ENCODE measurements at places on chromosomes 13 and 19.

DNA sequence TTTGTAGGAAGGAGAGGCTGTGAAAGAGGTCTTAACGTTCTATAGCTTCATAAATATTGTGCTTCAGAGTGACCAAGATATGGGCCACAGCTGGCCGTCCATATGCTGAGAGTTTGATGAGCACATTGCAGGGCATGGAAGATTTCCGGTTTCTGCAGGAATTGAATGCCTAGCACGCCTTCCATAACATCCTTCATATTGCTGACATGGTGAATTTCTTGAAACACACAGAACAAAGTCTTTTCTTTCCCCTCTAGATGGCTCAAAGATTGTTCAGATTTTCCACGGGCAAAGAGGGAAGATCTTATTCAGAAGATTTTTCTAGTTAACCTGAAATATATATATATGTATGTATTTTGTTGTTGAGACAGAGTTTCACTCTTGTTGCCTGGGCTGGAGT is 42.4 kb downstream of the ADGRE2 start:
- no peak for DNase-seq

DNA sequence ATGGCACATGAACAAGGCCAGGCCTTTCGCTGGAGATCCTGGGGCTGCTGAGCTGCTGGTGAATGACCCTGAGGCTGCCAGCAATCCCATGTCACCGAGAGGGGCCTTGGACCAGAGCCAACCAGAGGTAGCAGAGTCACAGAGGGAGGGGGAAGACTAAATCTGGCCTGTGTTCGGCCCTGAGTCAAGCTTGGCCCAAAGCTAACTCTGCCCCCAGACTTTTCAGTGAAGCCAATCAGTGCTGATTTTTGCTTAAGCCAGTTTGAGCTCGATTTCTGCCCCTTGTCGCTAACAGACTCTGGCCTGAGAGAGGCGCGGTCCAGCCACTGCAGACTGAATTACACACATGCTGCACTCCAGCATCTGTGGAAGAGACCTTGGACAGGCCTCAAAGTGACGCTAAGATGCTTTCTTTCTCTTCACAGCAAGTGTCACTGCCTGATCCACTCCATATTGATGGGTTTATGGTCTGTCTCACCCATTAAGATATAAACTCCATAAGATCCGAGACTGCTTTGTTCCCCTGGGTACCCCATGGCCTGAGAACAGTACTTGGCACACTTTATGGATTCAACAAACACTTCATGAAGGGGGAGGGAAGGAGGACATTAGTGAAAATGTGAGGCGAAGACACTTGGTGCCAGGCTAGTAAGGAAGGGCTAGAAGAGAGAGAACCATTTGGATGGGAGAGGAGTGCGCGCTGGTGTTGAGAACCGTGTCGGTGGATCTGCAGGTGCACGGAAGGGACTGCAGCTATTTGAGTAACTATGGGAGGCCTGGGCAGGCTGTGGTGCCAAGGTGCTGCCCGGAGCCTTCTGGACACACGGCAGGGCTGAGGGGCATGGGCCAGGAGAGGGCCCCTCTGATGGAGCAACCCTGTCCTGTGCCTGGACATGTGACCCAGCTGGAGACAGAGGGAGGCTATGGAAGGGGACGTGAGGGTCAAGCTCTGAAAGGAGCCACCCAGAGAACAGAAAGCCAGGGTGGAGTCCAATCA is 17.6 kb downstream of the RANBP3 start:
- DNase-seq: no peak

DNA sequence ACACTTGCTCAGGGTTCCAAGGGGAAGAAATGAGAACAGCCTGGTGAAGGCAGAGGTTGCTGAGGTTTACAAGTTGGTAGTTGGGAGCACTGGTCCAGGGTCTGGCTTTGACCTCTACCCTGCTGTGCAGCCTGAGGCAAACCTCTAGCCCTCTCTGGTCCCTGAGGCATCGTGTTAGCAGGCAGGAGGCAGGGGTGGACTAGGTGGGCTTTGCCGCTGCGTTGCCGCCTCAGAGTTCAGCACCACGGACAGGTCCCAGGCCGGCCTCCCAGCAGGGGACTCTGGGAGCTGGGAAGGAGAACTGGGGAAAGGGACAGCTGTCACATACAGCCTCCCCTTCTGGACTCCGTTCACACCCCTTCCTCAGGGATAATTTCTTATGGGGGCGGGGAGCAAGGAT is 3.1 kb downstream of the NCAN start:
- no peak for DNase-seq

DNA sequence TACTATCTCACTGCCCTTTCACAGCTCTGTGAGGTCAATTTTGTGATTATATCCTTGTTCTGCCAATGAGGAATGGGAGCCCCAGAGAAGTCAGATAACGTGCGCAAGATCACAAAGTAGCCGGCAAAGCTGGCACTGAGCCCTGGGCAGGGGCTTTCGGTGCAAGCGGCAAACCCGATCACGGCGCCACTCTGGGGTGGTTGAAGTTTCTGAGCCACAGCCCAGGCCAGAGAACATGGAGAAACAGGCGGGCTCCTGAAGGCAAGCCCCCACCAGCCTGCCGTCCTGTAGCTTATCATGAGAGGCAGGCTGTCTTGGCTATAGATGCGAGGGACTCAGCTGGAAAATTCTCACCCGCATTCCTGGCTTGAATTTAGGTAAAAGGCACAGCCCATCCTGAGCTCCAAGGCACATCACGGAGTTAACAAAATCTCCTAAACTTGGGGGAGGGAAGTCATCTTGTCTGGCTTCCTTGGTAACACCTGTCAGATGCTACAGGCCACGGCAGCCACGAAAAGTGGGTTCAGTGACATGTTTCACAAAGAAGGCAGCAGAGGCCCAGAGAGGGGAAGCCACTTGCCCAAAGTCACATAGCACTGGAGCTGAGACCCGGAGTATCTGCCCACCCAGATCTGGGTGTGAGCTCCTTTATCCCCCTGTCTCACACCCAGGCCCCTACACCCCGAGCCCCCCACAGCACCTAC is 12.5 kb downstream of the TNNT1 start:
- no peak for DNase-seq

GRCh38 chr13:113489171-113489548 is 1.4 kb downstream of the DCUN1D2 start:
- DNase-seq: no peak

DNA sequence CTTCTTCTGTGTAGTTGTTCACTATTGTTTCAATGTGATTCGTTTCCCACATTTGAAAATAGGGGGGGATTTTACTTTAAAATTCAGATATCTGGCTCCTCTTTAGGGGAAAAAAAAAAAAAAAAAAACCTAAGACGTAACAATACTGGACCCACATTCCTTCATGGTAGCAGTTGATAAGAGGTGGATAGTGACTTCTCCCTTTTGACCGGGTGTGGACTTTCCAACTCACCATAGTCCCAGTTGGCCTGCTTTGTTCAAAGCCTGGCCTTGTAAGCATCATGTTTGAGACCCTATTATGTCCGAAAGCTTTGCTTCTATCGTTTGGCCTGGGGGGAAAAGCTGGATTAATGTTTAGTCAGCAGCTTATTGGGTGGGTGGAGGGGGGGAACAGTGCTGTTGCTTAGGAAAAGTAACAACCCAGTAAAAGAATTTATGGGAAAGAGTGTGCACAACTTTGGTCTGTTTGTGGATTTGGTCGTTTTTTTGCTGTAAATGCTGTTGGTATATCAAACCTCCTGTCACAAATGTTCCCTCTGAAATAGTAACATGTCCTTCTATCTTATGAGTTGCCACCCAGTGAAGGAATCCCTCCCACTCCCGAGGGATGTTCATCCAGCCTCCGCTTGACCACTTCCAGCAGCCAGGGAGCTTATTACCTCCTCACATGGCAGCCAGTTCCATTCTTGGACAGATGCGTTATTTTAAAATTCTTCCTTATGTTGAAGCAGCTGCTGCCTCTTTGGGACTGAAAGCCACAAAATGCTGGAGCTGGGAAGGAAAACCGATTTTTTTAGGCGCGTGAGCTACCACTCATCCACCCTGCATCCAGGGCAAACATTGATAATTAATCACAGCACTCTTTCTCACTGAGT is 10.4 kb downstream of the SAMD4B start:
- no peak for DNase-seq

GRCh38 chr13:39777021-39777420 is 121.6 kb downstream of the COG6 start:
- DNase-seq: no peak

DNA sequence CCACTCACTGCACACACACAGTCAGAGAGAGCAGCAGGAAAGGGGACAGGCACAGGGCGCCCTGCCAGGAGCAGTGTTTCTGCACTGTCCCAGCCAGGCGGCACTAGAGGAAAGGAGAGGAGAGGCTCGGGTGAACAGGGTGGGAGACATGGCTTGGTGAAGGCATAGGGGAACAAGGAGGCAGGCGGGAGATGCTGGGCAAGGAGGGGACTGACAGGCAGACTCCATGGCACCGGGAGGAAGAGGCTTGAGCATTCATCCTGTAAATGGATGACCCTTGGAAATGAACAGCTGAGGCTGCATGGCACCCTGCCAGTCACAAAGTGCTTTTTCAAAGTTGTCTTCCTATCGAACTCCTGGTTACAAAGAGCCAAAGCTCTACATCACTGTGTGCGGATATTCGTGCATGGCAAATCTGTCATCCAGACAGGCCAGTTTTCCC is 22.4 kb downstream of the MED26 start:
- DNase-seq: no peak

GRCh38 chr13:109840201-109840892 is 54.0 kb upstream of the IRS2 start:
- DNase-seq: no peak

GRCh38 chr19:48713041-48713863 is 6.3 kb downstream of the MAMSTR start:
- DNase-seq: no peak

GRCh38 chr13:109773276-109773675 is 13.1 kb downstream of the IRS2 start:
- DNase-seq: no peak

DNA sequence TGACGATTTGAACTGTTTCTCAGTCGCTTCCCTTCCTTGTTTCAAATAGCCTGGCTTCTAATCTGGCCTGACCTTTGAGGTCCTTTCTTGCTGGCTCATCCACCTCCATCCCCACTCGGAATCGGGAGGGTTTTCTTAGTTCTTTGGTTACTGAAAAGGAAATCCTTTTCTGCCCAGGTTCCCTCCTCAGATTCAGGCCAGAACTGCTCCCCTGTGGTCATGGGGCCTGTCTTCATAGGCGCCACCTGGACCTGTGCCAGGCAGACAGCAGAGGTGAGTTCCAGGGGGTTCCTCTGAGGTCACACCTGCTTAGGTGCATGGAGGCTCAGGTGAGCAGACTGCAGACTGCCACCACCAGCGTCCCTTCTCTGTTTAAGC is 62.4 kb downstream of the AKAP11 start:
- DNase-seq: no peak

- DNase-seq: no peak
These were observed 98.3 kb upstream of the UQCRFS1 start for GRCh38 chr19:29311191-29311790.

GRCh38 chr13:24264976-24265375 is 44.4 kb upstream of the C1QTNF9 start:
- no peak for DNase-seq

- DNase-seq: no peak
These were observed 151.5 kb downstream of the NHLRC3 start for GRCh38 chr13:39189778-39190177.

- DNase-seq: no peak
These were observed 314.7 kb downstream of the OLFM4 start for GRCh38 chr13:53343361-53343744.

DNA sequence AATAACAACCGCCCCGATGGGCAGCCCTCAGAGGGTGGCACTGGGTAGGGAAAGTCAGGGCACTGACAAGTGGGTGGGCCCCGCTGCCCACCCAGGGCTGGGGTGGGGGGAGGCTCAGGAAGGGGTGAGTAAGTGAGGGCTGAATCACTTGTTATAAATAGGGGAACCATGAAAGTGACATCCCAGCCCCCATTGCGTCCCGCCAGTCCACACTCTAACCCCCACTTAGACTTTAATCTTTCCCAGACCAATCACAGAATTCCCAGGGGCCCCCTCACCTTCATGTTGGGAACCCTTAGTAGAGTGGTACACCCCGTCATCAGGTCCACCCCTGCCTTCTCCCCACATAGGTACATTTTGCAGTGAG is 37.0 kb upstream of the NANOS3 start:
- no peak for DNase-seq

DNA sequence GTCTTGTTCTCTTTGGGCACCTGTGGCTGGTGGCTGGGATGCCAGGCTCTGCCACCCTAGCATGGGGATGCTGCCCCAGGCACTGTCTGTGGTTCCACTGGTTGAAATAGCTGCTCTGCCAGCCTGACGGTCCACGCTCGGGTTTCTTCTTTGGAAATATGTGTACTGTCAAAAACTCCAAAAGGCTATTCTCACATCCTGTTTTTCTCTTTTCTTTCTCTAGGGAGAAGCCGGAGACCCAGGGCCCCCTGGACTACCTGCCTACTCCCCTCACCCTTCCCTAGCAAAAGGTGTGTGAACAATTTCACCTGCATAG is 115.0 kb downstream of the RAB20 start:
- no peak for DNase-seq

- no peak for DNase-seq
These were observed 16.4 kb upstream of the PRR19 start for GRCh38 chr19:42285541-42285941.

- no peak for DNase-seq
These were observed 181.8 kb downstream of the TBC1D4 start for GRCh38 chr13:75299913-75300862.

GRCh38 chr19:35915443-35915842 is 7.3 kb upstream of the TYROBP start:
- no peak for DNase-seq

DNA sequence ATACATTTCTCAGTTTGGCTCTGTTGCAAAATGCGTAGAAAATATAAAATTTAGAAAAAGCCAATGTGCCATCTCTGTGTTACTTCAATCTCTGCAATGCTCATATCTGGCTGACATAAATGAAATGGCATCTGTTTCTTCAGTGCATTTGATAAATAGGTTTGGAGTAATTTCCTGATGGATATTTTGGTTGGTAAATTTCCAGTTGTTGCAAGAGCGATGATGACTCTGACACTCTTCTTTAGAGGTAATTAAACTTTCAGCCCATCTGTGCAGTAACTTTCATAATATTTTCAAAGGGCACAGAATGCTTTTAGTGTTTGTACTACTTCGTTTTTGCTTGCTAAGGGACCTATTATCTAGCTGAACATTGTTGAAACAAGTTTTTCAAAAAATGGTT is 1286.4 kb downstream of the PCDH9 start:
- no peak for DNase-seq

DNA sequence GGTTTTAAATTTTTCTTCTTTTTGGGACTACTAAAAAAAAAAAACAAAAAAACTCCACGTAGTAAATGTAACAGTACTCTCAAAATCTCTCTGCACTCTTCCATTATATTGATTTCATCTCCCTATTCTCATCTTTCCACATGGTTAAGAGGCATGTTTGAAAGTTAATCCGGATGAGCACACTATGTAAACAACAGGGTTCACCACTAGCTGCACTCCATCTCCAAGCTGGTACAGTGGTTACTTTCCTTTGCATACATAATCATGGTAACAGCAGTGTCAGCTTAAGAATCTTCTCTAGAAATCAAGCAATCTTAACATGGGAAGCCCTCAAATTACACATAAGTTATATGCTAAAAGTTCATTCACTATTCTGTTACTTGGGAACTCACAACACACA is 92.6 kb downstream of the MIPEP start:
- DNase-seq: no peak

GRCh38 chr13:89565476-89566100 is 1781.9 kb upstream of the MIR17HG start:
- DNase-seq: no peak

- DNase-seq: no peak
These were observed 14.0 kb upstream of the NAA16 start for GRCh38 chr13:41296879-41297646.
